ENCODE measurements at places on chromosomes 4 and X.

DNA sequence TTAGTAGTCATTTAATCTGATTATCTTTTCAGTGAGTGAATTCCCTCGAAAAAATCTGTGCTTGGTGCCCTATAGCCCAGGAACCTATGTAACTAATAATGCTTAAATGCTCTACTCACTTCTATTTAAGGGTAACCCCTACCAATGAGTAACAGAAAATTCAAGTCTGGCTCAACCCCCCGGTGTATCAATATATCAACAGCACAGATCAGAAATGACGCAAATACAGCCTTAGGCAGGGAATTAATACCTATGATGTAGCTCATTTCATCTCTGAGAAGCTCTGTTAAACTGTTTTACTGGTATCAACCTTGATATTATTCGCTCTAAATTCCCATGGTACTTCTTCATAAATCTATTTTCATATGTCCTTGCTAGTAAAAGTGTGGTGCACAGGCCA, 28.6 kb downstream of the PDGFC start:
- no peak for DNase-seq

DNA sequence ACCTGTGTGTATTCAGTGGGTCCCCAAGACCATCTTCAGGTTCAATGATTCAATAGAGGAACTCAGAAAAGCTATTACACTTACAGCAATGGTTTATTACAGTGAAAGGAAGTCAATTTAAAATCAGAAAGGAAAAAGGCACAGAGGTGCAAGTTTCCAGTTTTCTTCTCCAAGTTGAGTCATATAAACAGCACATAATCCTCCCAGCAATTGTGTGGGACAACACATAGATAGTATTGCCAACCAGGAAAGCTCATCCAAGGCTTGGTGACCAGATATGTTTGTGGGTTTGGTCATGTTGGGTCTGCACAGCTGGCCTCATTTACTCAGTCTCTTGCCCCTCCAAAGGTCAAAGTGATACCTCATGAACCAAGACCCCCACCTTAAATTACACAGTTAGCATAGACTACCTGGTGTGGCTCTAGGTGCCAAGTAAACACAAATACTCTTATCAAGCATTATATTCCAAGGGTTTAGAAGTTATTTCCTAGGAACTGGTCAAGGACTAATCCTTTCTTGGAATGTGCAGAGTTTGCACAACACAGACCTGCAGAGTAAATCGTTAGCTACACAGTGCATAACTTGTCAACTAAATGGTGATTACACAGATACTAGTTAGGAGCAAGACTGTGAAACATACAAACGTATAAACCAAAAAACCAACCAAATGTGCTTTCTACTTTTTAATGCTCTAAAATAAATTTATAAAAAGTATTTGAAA, 777.3 kb downstream of the PCDH18 start:
- no peak for DNase-seq

DNA sequence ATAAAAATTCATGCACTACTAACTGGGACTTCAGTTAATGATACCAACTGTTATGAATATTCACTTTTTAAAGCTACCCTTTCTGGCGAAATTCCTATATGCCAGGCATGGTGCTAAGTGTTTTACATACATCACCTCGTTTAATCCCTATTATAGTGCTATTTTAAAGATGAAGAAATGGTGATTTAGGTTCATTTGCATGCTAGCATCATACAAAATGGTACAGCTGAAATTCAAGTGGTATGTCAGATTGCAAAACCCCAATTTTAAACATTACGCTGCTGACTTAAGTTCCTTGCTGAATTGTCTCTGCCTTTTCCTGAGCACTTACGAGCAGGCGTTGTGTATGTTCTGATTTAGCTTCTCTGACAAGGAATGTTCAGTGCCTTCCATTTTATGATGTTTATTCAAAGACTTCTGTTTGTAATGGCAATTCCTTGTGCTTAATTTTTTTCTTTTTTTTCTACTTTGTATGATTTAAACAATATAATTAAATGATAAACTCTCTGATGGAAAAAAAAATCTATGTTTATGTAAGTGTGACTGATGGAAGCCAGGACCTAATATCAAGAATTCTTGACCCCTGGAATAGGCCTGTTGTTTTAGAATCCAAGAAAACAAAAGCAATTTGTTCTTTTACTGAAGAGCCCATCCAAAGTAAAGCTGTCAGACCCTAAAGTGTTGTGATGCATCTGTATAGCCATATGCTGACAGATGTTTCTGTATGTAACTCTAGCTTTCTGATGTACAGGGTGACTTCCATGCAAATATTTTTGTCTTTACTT, 148.1 kb downstream of the PCDH7 start:
- DNase-seq: no peak

GRCh38 chr4:108559911-108560310, 60.5 kb upstream of the RPL34 start:
- no peak for DNase-seq

GRCh38 chr4:123807866-123808265, 411.3 kb downstream of the SPRY1 start:
- no peak for DNase-seq

All from NCI-H2081 (cell line).